ELF-1 (cell line): ENCODE measurements at places on chromosomes 4 and X.
A peak's percentile ranks its signal among the peaks of the same experiment; 100 is the strongest.

GRCh38 chrX:33204889-33205288 is 6.5 kb downstream of the DMD start:
- no peak for DNase-seq

DNA sequence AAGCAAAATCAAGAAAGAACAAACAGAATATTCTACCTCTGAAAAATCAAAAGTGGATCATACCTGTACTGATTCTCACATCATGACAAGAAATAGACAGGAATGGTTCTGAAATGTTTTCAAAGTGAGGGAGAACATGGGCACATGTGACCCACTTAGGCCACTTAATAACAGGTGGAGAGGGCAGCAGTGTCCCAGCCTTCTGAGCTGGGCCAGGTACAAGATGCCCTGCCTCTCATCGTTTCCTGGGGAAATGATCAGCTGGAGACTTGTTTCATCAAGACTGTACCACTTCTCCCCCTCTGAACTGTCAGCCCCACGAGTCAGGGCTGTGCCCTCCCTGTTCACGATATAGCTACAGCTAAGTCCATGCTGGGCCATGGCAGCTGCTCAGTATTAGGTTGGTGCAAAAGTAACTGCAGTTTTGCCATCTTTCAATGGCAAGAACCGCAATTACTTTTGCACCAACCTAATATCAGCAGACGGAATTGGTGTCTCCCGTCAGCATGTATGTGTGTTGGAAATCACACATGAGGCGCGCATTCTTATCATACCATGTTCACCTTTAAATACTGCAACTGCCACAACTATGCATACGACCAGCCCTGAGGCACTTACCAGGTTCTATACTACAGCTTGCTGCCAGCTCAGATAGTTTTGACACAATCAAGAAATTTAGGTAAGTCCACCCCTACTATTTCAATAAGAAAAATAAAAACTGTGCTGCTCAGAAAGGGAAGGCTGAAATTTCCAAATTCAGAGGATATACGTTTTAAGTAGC is 71.4 kb downstream of the GATB start:
- DNase-seq: peak; percentile 16

DNA sequence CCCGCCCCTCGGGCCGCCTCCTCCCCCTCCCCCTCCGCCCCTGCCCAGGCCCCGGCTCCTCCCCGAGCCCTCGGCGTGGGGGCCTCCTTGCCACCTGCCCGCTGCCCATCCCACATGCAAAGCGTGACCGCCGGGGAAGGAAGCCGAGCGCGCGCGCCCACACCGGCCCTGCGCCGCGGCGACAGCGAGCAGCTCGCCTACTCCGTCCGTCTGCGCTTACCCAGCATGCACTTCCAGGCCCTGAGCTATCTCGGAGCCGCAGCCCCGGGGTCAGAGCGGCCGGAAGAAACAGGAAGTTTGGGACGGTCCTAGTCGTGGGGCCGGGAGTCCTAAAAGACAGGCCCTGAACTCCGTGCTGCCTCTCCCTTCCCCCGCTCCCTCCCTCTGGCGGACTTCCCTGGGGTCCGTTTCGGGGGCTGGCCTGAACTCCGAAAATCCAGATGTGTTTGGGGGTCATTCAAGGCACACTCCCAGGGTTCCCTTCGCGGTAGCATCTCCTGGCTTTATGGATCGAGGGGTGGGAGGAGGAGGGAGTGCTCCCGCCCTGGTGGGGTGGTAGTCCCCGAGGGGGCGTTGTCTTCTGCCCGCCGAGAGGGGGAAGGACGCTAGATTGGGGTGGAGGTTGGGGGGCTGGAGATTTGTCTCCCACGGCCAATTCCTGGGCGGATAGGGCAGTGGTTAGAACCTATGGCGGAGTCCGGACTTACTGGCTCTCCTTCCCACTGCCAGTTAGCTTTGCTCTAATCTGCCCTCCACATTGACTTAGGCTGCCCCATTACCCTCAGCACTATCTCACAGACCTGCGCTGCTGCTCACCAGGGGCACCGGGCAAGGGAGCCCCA is 25.0 kb upstream of the BCORL1 start:
- DNase-seq: peak; percentile 89

GRCh38 chrX:2261831-2262667 is 238.7 kb downstream of the DHRSX start:
- no peak for DNase-seq

DNA sequence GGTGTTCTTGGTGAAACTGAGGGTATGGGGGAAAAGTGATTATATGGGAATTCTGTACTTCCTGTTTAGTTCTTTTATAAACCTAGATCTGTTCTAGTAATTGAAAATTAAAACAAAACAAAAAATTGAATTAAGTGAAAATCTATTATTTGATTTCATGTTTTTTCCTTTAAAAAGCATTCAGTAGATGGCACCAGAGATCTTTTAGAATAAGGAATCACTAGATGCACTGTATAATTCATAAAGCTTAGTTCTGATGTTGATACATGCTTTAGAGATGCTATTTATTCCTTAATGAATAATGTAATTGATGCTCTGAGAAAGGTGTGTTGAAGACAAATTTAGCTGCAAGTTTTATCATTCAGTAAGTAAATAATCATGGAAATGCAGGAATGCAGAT is 87.3 kb downstream of the LCORL start:
- DNase-seq: no peak

DNA sequence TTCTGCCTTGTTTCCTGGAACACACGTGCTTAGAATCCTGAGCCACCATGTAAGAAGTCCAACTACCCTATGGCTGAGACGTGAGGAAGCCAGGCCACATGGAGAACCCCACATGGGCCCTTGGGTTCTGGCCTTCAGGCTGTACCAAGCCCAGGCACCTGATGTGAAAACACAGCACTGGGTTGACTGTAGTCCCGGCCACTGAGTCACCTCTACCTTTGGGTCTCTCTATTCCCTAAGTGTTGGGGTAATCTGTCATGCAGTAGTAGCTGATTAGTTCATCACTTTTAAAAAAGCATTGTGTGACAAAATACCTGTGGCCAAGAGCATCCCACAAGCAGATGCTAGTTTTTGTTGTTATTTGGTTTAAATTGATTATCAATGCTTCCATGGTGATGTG is 24.3 kb downstream of the CFAP97 start:
- no peak for DNase-seq

- DNase-seq: no peak
Observed at GRCh38 chr4:36432586-36432985, 151.2 kb downstream of the DTHD1 start.

DNA sequence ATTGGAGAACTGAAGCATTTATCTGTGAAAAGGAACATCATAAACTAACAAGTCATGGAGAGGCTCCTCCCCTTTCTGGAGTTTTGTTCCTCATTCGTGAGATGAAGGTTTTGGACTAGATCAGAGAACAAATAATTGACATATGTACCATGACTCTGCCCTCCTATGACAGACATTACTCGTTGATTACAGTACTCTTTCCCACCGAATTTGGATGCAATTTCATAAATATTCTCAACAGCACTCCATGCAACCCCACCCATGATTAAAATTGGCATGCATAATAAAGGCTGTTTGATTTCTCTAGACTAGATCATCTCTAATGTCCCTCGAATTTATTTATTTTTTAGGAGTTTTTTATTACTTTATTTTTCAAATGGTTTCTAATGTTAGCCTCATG is 258.9 kb upstream of the LDB2 start:
- no peak for DNase-seq

GRCh38 chrX:38452603-38453002 is 100.2 kb downstream of the OTC start:
- DNase-seq: no peak

DNA sequence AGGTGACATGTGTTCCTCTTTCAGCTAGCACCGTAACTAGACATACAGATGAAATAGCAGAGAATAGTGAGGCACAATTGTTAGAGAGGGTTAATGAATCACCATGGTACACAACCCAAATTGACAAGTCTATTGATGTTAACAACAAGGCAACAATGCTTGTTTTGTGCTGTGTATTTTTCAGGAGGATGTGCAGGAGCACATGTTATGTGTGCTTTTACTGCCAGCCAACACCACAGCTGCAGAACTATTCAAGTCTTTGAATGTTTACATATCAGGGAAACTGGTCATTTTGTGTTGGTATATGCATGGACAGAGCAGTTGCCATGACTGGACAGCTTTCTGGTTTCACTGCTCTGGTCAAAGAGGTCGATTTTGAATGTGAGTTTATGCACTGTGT is 32.8 kb downstream of the STBD1 start:
- no peak for DNase-seq

DNA sequence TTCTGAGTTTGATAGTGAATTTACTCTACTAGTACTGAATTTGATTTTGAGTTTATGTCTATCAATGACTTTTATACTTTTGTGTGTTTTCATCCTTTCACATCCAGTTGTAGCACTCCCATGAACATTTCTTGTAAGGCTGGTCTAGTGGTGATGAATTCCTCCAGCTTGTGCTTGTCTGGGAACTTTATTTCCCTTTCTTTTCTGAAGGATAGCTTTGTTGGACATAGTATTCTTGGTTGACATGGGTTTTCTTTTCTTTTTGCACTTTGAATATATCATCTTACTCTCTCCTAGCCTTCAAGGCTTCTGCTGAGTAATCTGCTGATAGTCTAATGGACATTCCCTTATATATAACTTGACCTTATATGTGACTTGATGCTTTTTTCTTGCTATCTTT is 32.5 kb upstream of the IL2 start:
- DNase-seq: no peak

DNA sequence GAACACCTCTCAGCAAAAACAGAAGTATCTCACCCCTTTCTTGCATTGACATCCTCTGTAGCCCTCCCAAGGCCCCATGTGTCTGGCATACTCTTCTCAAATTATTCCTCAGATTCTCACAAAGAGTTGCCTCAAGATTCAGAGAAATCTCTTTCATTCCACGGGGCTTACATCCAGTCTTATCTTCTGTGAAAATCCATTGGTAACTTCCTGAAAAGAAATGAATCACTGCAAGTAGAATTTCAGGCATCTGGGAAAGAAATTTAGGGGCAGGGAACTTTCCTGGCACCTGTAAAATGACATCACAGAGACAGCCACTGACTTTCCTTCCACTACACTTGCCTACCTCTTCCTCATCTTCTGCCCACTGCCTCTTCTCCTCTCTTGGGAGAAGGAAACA is 182.5 kb upstream of the ARHGEF9 start:
- DNase-seq: no peak

- no peak for DNase-seq
Observed at GRCh38 chr4:27484216-27484615, 623.6 kb downstream of the STIM2 start.

- no peak for DNase-seq
Observed at GRCh38 chrX:40912166-40912565, 173.1 kb upstream of the USP9X start.

- no peak for DNase-seq
Observed at GRCh38 chrX:140362861-140363260, 142.0 kb downstream of the SOX3 start.

- DNase-seq: no peak
Observed at GRCh38 chr4:150009533-150009932, 68.7 kb upstream of the DCLK2 start.

GRCh38 chr4:40857956-40858355 is 108.2 kb downstream of the NSUN7 start:
- no peak for DNase-seq

DNA sequence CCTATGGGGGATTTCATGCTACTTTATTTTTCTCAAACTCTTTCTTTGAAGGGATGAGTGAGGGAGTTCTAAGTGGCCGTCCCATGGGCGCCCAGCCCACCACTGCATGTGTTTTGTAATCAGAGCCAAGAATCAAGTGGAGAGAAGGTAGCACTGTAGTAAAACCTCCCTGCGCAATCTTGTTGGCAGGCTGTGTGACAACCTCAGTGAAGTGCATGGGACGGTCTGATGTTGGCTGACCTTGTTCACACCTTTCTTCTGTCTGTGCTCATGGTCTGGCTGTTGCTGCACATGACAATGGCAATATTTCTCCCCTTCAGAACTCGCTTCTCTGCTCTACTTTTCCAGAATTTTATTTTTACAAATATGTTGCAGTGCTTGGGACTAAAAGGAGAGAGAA is 71.2 kb upstream of the SHISA3 start:
- DNase-seq: no peak

DNA sequence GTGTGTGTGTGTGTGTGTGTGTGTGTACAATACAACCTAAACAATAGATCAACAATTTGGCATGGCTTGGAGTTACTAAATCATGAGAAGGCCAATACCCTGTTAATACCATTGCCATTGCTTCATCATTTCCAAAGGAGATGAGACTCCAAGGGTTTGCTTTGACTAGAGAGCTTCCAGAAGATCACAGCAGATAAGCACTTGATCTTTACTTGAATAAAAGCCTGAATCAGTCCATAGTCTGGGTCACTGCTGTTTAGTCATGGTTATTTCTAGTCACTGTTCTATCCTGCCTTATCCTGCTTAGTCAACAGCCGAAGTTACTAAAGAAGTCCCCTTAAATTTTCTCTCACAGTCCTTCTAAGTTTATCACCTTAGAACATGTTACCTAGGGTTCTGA is 58.2 kb downstream of the RAB40AL start:
- DNase-seq: no peak

DNA sequence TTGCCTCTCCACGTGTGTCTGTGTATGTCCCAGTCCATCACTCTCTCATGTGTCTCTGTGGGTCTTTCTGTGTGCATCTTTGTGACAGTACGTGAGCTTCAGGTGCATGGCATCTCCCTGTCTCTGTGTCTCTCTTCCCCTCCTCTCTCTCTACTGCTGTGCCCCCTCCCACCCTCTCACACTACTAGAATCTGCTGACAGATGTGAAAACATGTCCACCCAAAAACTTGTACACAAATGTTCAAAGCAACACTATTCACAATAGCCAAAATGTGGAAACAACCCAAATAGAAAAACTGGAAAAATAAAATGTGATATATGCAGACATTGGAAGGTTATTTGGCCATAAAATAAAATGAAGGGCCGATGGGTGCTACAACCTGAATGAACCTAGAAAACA is 10.0 kb downstream of the EVC start:
- DNase-seq: no peak

- DNase-seq: no peak
Observed at GRCh38 chr4:13986548-13986947, 359.0 kb upstream of the BOD1L1 start.

GRCh38 chrX:13474164-13474516 is 95.3 kb upstream of the EGFL6 start:
- DNase-seq: no peak

GRCh38 chrX:100863326-100863864 is 10.8 kb downstream of the NOX1 start:
- DNase-seq: no peak

DNA sequence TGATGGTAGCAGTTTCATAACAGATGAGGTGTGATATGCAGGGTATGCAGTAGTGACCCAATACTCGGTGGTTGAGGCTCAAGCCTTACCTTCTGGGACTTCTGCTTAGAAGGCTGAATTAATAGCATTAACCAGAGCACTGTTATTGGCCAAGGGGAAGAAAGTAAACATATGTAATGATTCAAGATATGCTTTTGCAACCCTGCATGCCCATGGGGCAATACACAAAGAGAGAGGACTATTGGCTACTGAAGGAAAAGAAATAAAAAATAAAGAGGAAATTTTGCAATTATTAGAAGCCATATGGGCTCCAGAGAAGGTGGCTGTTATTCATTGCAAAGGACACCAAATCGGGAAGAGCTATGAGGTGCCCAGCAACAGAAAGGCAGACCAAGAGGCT is 8.7 kb downstream of the GAGE10 start:
- DNase-seq: no peak

- no peak for DNase-seq
Observed at GRCh38 chrX:53294024-53294648, 12.8 kb upstream of the IQSEC2 start.
